Mesenteric fat pad (tissue), 1 donor: ENCODE measurements at places on chromosomes 5 and 9. TPM values are rescaled to one million over a fixed set of nuclear protein-coding genes. Genes with fewer than 3 reads are reported as not detected.

The PCDHB5 gene
- total RNA-seq = 1.5 TPM

DNA sequence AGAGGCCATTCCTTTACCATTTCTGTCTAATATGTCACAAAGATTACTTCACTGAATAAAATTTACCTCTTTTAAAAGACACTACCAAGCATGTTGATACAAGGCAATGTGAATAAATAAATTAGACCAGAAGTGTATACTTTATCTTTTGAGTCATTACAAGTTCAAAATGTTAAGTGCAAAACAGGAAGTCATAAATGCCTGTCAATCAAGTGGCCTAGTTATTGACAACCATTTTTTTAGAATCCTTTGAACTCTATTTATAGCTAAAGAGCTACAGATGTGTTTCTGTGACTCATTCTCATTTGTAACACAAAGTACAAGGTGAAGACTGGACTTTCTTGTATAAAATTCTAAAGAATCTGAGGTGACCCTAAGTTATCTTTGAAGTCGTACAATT is 602.7 kb upstream of the SEMA6A start:
- no peak for DNase-seq

DNA sequence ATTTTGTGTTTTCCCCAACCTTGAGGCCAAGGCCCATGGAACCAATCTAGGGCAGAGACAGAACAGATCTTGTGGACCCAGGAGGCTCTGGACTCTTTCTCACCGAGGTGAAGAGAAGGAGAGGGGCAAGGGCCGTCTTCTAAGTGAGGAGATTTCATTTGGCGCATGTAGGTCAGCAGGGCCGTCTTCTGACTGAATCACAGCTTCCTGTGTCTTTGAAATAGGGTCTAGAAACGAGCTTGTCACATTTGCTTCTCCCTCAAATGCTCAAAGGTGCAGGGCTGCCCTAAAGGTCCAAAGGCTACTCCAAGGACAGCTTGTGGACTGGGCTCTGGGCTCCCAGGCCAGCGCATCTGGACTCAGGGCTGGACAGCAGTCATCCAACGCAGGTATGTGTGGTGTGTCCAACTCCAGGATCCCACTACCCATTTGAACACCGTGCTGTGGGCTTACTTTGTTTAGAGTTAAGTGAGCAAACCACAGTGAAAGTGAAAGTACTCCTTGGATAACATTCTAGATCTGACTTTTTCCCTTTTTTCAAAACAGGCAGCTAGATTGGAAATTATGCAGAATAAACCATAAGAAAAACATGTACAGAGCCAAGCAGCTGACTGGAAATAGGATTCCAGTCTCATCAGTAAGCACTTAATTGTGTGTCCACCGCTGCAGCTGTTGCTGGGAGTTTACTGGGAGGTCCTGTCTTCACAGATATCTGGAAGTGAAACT is 357.0 kb downstream of the GADD45G start:
- DNase-seq = no peak

- DNase-seq = no peak
These were observed 117.3 kb upstream of the PTCH1 start for GRCh38 chr9:95634114-95634513.

- DNase-seq = no peak
These were observed 114.4 kb downstream of the VPS13A start for GRCh38 chr9:77291714-77292113.

GRCh38 chr9:76619640-76620039 is 144.6 kb upstream of the PCA3 start:
- no peak for DNase-seq

The DNAH5 gene
- total RNA-seq = 0.35 TPM
